Kidney epithelial cell (primary cell): ENCODE measurements at places on chromosomes 2 and 18. TPM values are rescaled to one million over a fixed set of nuclear protein-coding genes. Genes with fewer than 3 reads are reported as not detected.

- DNase-seq: no peak
These were observed 21.3 kb upstream of the ALLC start for GRCh38 chr2:3636586-3637310.

DNA sequence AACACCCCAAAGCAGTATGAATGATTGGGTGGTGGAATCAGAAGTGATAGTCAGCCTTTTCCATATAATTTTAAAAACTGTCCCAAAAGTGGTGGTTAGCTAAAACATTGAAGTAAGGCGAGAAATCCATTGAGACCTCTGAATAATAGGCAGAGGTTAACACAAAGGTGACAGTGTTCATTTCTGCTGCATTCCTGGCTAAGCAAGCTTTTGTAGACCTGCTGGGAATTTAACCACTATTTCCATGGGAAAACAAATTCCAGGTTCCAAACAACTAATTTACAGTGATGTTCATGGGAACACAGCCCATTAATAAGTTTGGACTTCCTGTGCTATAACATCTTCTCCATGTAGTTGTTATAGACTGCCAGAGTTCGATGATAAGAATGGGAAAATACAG is 6.3 kb upstream of the INO80D start:
- no peak for DNase-seq

DNA sequence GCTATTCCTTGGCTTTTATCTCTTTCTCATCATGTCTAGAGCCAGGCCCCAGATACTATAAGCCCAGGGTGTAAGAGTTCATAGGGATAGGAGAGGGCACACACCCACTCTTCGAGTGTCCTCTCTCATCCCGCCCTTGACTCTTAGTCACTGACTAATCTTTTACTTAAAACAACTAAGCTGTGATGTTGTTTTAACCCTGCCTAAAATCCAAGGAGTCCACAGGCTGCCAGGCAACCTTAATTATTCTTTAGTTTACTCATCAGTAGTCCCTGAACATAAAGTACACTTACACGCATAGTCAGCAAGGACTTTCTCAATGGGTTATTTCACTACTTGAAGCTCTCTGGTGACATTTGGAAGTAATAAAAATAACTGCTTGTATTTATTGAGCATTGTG is 28.4 kb downstream of the GREB1L start:
- DNase-seq: peak; percentile 47

DNA sequence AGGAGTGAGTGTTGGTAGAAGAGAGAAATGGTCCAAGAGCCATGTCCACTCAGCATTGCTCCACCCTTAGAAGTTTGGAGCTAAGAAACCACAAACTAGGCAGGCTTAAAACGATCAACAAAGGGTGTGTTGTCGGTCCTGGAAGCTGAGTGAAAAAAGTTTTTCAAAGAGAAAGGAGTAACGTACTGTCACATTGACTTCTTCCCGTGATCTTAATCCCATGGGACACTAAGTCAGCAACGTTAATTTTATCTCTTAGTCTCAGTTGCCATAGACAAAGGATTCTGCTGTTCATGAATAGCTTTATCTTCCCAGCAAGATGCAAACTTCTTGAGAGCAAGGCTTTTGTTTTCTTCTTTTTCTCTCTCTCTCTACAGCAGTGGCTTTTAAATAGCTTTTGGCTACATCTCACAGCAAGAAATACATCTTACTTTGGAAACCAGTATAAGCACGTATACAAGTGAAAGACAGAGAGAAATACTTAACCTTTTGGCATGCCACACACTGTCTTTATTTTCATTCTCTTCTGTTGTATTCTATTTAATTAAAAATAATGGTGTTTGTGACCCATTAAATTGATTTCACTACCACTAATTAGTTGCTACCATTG is 377.4 kb downstream of the TGIF1 start:
- DNase-seq: no peak

- DNase-seq: peak; percentile 92
These were observed 43.1 kb upstream of the SLC39A10 start for GRCh38 chr2:195613922-195614321.

DNA sequence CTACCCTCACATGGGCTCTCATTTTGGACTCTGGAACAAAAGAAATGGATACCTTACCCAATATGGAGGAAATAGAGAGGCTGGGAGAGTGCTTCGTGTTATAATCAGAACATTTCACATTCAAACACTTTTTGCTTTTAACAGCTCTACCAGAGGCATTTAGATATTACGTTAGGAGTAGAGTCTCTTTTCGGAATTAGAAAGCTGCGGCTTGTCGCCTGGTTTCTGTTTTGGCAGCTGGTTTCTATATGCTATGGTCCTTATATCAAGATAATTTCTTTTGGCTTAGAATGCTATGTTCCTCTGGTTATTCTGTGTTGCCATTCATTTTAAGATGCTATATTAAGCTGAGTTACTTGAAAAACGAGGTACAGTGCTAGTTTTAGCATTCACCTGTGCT is 392.8 kb upstream of the GALNT5 start:
- DNase-seq: no peak

Gene STARD6
- not detected in 2 replicates for total RNA-seq

DNA sequence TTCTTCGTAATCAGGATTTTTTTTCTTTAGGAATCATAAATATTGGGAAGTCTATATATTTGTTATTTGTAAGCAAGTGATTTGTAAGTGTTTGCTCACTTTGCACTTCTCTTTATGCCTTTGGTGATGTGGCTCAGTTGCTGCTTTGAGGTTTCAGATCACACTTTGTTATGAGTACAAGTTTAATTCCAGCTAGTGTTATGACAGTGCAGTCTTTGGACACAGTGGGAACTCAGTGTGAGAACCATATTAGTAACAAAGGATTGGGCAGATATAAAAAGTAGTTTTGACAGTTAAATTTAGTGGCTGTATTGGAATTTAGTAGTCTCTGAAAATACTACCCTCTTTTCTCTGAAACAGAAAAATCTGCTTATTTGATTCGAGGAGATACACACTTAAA is 67.7 kb downstream of the ABI2 start:
- no peak for DNase-seq
